ENCODE measurements at places on chromosomes 4 and X.

GRCh38 chrX:43590150-43590549 lies 65.9 kb upstream of the MAOA start:
- DNase-seq: no peak

- no peak for DNase-seq
Observed at GRCh38 chr4:87971866-87972265, 3.6 kb upstream of the SPP1 start.

DNA sequence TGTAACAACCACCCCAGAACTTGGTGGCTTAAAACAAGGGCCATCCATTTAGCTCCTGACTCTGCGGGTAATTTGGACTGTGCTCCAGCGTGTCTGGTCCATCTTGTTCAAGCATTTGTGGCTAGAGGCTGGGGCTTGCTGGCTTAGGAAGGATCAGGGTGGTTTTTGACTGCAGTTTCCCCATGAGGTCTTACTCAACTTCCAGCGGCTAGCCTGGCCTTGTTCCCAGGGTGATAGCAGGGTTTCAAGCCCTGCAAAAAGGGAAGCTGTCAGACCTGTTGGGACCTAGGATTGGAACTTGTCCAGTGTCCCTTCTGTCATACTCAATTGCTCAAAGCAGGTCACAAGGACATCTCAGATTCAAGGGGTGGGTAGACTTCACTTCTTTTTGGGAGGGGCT lies 205.9 kb downstream of the STIM2 start:
- DNase-seq: no peak

- DNase-seq: no peak
Observed at GRCh38 chrX:134929808-134930207, 61.0 kb upstream of the SMIM10 start.

- no peak for DNase-seq
Observed at GRCh38 chr4:140054861-140055260, 99.1 kb downstream of the MAML3 start.

GRCh38 chrX:13367950-13368349 lies 48.1 kb upstream of the ATXN3L start:
- DNase-seq: no peak

DNA sequence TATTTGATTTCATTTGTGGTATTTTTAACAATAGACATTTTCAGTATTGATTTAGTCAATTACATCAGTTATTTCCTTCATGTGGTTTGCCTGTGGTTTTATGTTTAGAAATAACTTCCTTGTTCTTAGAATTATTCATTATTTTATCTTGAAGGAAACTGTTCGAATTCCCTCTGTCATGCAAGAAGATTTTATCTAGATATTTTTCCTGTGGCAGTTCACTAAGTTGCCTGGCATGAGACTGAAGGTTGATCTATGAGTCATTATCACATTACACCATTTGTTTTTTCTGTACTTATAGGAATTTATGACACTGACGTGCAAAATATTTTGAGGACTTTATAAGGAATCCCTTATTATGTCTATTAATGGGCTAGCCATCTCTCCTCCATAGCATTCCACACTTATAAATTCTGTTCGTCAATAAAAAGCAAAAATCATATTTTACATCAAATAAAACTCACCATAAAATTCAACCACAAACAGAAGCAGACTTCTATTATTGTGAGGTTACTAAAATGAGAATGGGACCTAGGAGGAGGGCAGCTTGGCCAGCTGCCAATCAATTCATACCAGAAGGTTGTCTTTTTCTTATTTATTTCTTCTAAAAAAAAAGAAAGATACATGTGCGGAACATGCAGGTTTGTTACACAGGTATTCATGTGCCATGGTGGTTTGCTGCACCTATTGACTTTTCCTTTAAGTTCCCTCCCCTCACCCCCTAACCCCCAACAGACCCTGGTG lies 179.0 kb downstream of the KCNIP4 start:
- no peak for DNase-seq

DNA sequence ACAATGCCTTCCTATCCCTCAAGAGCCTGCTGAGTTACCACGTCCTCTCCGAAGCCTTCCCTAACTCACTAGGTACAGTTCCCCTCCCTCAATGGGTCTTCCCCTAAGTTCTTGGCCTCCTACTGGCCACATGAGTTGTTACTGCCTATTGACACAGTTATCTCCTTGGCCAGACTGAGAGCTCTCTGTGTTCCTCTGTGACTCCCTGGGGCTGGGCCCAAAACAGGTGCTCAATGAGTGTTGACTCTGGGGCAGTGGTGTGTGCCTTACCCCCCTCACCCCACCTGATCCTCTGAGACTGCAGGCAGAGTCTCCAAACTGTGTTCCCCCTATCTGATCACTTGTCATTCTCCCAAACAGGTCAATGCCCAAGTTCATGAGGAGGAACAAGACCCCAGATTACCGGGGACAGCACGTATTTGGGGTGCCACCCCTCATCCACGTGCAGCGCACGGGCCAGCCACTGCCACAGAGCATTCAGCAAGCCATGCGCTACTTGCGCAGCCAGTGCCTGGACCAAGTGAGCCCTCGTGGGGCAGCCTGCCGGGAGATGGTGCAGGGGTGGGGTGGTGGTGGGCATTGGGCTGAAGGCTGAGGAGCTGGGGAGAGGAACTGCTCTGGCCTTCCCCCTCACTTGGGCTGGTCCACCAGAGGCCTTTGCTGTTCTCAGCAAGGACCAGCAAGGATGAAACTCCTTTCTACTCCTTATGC lies 72.6 kb downstream of the STARD8 start:
- DNase-seq: no peak

DNA sequence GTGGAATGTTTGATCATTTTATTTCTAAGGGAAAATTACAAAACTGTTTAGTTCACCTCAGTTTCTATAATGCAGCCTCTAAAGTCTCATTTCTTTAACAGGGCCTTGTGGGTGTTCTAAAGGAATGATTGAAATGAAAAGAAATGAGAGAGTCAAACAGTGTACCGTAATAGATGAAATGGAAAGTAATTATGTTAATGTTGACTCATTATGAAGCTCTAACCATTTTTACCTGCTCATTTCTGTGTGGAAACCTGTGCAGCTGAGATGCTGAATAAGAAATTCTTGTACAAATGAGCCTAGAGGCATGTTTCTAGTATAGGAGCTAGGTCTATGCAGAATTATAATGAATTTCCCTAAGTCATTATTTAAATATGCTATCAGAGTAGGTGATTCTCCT lies 45.2 kb upstream of the RPA4 start:
- DNase-seq: no peak

DNA sequence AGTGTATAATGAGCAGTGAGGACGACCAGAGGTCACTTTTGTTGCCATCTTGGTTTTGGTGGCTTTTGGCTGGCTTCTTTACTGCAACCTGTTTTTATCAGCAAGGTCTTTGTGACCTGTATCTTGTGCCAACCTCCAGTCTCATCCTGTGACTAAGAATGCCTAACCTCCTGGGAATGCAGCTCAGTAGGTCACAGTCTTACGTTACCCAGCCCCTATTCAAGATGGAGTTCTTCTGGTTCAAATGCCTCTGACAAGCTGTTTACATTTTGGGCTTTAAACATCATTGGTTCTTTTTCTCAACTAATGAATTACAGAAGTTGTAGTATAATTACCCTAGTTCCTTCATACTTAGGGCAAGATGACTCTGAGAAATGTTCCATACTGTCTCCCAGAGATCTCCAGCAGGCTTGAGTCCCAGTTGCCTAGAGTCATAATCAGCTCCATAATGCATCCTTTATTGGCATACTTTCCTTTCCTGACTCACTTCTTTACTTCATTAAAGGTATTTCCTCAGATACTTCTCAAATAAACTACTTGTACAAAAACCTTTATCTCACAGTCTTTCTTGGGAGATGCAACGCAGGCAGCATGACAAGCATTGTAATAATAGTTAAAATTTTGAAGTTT lies 136.5 kb downstream of the KDM6A start:
- DNase-seq: no peak

DNA sequence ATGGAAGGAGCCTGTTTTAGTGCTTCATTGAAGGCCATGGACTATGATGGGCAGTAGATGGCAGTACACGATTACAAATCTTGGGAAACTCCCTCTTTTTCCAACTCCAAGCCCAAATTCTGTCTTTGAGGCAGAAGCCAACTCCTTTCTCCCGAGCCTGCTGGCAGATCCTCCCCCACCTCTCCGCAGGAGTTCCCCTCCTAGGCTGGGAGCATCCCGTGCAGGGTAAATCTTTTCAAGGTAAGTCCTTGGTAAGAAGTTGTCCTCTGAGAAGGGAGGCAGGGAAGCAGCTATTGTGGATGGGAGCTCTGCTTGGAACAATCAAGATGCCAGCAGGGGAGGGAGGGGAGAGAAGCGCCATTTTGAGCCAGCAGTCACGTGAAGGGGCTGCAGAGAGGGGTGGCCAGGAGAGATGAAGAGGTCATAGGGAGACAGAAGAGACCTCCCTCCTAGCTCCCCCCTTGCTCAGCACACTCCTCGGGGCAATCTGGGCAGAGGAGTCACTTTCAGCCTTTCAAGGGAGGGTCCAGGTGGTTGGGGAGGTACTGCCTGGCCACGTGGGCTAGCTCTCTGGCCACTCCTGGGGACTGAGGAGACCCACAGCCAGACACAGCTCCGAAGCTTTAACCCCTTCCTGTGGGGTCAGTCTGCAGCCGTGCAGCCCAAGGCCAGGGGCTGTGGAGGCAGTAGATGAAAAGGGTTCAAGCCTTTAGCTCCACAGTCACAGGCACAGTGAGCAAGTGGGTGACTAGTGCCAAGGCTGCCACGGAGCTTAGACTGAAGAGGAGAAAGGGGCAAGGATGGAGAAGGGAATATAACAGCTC lies 9.6 kb downstream of the CC2D2A start:
- no peak for DNase-seq

DNA sequence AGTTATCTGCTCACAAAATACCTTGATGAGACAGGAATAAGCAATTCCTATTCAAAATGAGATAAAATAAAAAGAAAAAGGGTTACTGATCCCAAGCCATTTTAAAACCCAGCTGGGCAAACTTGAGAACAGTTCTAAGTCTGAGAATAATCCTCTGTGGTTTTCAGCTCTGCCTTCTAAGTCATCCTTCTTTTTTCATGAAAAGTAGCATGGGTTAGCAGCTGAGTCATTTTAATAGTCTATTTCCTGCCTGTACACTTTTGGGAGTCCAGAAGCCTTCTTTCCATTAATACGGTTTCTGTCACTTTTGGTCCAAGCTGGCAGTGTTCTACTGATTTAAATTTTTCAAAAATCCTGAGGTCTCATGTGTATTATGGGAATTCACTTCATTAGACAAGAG lies 374.3 kb downstream of the IQCM start:
- no peak for DNase-seq

Measured in central memory CD8-positive, alpha-beta T cell (primary cell).